Activated naive CD8-positive, alpha-beta T cell treated with anti-CD3 and anti-CD28 coated beads for 36 hours (primary cell): ENCODE measurements at places on chromosomes 5 and 9.
A peak's percentile ranks its signal among the peaks of the same experiment; 100 is the strongest.

DNA sequence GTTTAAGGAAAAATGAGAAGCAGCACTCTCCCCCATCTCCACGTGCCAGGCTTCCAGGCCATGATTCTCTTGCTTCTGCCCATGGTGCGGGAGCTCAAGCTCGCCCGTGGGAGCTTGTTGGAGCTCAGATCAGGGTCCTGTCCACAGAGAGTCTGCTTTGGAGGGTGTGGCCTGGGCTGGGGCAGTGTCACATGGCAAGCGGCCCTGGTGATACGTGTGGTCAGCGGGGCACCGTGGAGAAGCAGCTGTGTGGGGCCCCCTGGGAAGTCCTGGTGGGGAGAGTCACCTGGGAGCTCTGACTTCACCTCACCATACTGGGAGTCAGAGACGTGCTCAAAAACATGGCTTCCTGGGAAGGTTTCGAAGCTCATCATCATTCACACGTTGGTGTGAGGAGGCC is 275.3 kb downstream of the GADD45G start:
- H3K27ac ChIP-seq, result no peak overlapping the region
- H3K36me3 ChIP-seq, result no peaks in the 10 kb centered on the region
- H3K27me3 ChIP-seq, result no peaks in the 10 kb centered on the region
- H3K4me3 ChIP-seq, result no peak overlapping the region
- DNase-seq, result no peak

DNA sequence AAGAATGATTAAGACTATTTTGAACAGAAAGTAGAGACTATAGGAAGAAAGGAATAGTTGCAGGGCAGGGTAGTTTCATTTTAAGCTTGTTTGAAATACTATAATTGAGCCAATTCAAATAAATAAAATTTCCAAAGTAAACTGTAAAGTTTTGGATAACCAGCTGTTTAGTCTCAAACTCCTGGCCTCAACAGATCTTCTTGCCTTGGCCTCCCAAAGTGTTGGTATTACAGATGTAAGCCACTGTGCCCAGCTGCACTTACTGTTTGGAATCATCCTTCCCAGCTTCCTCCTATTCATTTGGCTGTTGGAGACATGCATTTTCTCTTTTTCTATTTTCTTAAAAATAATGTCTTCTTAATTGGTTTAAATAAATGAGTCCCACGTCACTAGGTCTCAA is 231.0 kb downstream of the NNT start:
- no peaks in the 10 kb centered on the region for H3K4me1 ChIP-seq
- DNase-seq, result no peak
- H3K27me3 ChIP-seq, result no peaks in the 10 kb centered on the region
- H3K36me3 ChIP-seq, result no peaks in the 10 kb centered on the region
- H3K27ac ChIP-seq, result no peak overlapping the region
- H3K4me3 ChIP-seq, result no peak overlapping the region

GRCh38 chr9:27511771-27512170 is 12.3 kb upstream of the IFNK start:
- peaks cover 4% of the 10 kb centered on the region for H3K36me3 ChIP-seq
- no peaks in the 10 kb centered on the region for H3K27me3 ChIP-seq
- no peak for DNase-seq
- no peak overlapping the region for H3K27ac ChIP-seq
- no peaks in the 10 kb centered on the region for H3K4me1 ChIP-seq
- H3K4me3 ChIP-seq, result no peak overlapping the region

DNA sequence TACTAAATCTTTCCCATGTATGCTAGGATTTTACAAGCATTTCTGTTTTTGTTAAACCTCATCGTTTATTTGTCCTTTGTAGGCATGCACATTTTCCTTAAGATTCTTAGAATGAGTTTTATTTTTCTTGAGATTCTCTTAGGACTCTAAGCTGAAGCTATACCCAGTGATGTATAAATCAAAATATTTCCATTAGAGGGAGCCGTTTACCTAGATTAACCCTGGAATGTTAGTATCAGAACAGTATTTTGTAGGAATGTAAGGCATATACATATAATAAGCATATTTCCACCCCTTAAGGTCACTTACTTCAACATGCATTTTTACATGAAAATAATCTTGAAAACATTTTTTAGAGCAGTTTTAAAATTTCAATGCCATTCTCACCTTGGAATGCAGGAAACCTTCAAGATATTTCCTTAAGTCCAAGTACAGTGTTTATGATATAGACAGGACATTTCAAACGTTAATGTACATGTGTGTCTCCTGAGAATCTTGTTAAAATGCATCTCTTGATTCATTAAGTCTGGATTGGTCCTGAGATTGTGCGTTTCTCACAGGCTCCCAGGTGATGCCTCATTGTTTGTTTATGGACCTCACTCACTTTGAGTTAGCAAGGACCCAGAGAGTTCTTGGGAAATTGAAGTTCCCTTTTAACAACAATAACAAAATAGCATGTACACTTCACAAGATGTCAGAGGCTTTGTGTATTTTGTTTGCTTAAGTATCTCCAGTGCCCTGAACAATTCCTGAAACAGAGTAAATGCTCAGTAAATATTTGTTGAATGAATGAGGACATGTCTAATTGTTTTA is 34.9 kb upstream of the FCHO2 start:
- no peak overlapping the region for H3K27ac ChIP-seq
- H3K36me3 ChIP-seq, result no peaks in the 10 kb centered on the region
- H3K27me3 ChIP-seq, result no peaks in the 10 kb centered on the region
- H3K4me3 ChIP-seq, result no peak overlapping the region
- no peaks in the 10 kb centered on the region for H3K4me1 ChIP-seq

GRCh38 chr5:17912794-17913193 is 278.5 kb downstream of the TAF11L14 start:
- H3K4me1 ChIP-seq, result no peaks in the 10 kb centered on the region
- no peak for DNase-seq
- H3K4me3 ChIP-seq, result no peak overlapping the region
- no peaks in the 10 kb centered on the region for H3K27me3 ChIP-seq
- no peak overlapping the region for H3K27ac ChIP-seq
- no peaks in the 10 kb centered on the region for H3K36me3 ChIP-seq

DNA sequence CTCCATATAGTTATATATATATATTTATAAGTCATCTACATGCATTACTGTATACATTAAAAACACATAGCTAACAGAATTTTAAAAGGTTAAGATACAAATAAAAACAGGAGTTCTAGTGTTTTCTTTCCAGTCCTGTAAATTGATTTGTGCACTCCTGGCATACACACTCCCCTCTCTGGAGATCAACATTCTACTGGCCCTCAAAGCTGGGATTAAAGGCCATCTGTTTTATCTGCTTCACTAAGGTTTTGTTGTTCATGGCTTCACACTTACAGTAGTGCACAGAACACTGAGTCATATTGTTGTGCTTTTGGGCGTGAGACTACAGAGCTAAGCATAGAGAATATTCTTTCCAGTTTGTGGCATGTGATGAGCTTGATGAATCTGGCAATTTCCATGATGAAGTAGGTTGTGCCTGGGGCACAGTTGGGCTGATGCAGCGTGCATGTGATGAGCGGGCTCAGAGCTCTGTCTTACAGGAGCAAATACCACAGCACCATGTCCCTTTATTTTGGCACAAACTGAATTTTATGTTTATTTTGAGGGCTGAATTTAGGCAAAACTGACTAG is 98.2 kb downstream of the TAF11L14 start:
- no peaks in the 10 kb centered on the region for H3K36me3 ChIP-seq
- no peak overlapping the region for H3K27ac ChIP-seq
- H3K4me1 ChIP-seq, result no peaks in the 10 kb centered on the region

- H3K36me3 ChIP-seq, result peaks cover 95% of the 10 kb centered on the region
- H3K27ac ChIP-seq, result no peak overlapping the region
- H3K4me1 ChIP-seq, result no peaks in the 10 kb centered on the region
Measured at GRCh38 chr5:180253036-180253824, 38.7 kb downstream of the MAPK9 start.

DNA sequence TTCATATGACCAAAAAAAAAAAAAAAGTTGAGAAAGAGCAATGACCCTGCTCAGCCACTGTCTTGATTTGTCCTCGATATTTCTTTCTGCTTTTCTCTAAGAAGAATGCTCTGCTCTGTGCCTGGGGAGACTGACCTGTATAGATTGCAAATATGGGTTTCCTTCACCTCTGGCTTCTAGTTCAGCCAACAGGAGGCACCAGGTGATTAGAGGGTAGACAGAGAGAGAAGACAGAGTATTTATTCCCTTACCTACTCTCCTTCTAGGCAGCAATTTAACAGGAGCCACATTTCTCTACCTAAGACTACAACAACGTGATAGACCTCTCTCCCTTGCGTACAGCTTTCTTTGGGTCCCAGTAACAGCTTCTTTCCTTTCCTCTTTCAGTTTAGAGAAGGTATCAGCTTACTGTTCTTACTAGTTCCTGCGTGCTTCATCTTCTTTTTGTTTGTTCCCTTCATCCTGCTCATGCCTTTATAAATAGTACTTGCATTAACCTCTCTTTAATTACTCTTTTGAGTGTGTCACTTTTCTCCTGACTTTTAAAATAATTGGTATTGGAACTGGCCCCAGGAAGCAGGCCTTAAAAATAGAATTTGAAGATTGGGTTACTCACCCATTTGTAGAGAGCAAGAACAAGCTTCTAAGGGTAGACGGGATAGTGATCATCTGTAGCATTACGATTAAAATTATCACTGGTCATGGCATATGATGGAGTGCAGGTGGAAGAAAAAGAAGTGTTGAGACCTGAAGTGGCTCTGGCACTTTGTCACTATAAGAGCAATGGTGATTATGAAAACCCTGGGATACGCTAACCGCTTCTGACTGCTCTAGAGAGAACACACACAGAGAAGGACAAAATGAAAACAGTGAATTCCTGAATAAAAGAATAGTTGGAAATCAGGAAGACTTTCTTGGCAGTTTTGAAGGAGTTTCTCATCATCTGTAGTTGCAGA is 161.2 kb upstream of the FSTL4 start:
- H3K4me3 ChIP-seq, result no peak overlapping the region
- no peaks in the 10 kb centered on the region for H3K36me3 ChIP-seq
- no peak overlapping the region for H3K27ac ChIP-seq
- no peaks in the 10 kb centered on the region for H3K4me1 ChIP-seq
- no peaks in the 10 kb centered on the region for H3K27me3 ChIP-seq

DNA sequence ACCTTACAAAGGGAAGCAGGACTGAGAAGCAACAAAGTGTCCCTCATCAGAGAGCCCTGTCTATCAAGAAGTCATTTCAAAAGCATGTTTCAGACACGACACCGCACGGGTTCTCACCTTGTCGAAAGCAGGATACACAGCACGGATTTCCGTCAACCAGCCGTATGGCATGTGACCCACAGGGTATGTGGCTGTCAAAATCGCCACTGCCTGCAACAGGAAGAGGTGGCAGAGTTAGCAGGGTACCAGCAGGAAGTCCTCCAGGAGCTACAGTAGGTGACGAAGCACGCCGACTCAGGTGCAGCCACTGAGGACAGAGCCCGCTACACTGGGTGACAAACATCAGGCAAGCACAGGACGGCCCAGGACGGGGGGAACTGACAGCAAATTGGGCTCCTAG is 81.2 kb downstream of the OTULIN start:
- peaks cover 39% of the 10 kb centered on the region for H3K36me3 ChIP-seq
- H3K27ac ChIP-seq, result no peak overlapping the region
- peak; percentile 29 for DNase-seq
- no peaks in the 10 kb centered on the region for H3K27me3 ChIP-seq

DNA sequence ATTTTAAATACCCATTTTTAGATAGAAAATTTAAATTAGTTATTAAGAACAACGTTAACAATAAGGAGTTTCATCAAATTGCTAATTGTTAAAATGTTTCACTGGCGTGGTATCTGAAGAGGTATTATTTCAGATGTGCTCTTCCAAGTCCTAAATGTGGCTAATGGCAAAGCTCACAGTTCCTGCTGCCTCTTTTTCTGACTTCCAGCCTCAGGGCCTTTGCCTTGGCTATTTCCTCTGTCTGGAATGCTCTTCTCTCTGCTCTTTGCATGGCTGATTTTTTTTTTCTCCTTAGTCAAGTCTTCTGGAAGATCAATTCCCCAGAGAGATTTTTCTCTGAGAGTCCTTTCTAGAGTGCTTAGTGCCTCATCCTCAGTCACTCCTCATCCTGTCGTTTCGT is 9.6 kb upstream of the SSBP2 start:
- no peak overlapping the region for H3K4me3 ChIP-seq
- H3K36me3 ChIP-seq, result no peaks in the 10 kb centered on the region
- no peak overlapping the region for H3K27ac ChIP-seq
- H3K27me3 ChIP-seq, result no peaks in the 10 kb centered on the region
- H3K4me1 ChIP-seq, result peaks cover 4% of the 10 kb centered on the region
- no peak for DNase-seq

GRCh38 chr9:115593587-115594091 is 475.7 kb upstream of the TNC start:
- H3K27me3 ChIP-seq, result peaks cover 34% of the 10 kb centered on the region
- H3K27ac ChIP-seq, result no peak overlapping the region
- no peak overlapping the region for H3K4me3 ChIP-seq
- H3K4me1 ChIP-seq, result no peaks in the 10 kb centered on the region

DNA sequence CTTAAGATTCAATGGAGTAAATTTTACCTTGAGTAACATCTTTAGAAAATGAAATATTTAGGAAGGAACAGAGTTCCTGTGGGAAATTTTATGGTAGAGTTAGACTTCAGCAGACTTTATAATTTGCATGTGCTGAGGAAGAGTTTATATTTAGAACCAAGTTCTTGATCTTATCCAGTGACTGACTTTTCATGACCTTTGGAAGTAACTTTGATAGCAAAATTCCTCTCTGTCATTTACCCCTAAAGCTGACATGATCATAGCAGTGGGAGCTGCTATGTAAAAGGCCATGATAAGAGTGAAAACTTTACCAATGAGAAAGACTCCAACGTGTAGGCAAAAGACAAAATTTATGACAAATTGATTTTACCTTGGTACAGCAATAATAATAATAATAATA is 1071.8 kb upstream of the DMAC1 start:
- H3K4me3 ChIP-seq, result no peak overlapping the region
- no peak overlapping the region for H3K27ac ChIP-seq
- DNase-seq, result no peak
- H3K4me1 ChIP-seq, result no peaks in the 10 kb centered on the region

- H3K4me1 ChIP-seq, result no peaks in the 10 kb centered on the region
- no peaks in the 10 kb centered on the region for H3K36me3 ChIP-seq
- DNase-seq, result no peak
- no peak overlapping the region for H3K4me3 ChIP-seq
- no peak overlapping the region for H3K27ac ChIP-seq
Measured at GRCh38 chr5:134479839-134480238, 45.6 kb upstream of the JADE2 start.

DNA sequence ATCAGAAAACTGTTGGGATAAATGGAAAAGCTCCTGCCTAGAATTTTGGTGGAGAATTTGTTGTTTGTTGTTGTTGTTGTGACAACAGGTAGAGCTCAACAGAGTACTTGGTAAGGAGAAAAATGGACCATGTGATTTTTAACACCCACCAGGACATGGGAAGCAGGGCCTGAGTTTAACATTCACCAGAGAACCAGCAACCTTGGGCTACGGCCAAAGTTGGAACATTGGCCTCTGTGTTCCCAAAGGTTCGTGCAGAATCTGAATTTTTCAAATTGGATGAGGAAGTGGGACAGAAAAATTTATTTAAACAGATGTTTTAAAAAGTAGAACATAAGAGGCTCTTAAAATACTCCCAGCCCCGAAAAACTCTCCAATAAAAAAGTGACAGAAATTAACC is 127.0 kb downstream of the GNA14 start:
- H3K36me3 ChIP-seq, result no peaks in the 10 kb centered on the region
- DNase-seq, result no peak
- no peak overlapping the region for H3K4me3 ChIP-seq

- H3K36me3 ChIP-seq, result no peaks in the 10 kb centered on the region
- no peak for DNase-seq
- H3K27ac ChIP-seq, result no peak within 1 kb of the TSS
- H3K4me3 ChIP-seq, result no peak within 1 kb of the TSS
- no peaks in the 10 kb centered on the region for H3K4me1 ChIP-seq
Measured at GRCh38 chr5:142685418-142686209, at the start of gene FGF1. Gene FGF1 (minus strand): TSS chr5:142686090. CDS start chr5:142614127, 71,963 bp downstream.
